ENCODE measurements at places on chromosomes 6 and 20. TPM values are rescaled to one million over a fixed set of nuclear protein-coding genes. Genes with fewer than 3 reads are reported as not detected.

HLA-DPB1 gene
- total RNA-seq = 166 TPM

RGS19 gene
- total RNA-seq = 33.6 TPM

ZC2HC1B gene
- not detected for total RNA-seq

B3GALT4 gene
- total RNA-seq = 11.1 TPM

CASS4 gene
- total RNA-seq = 13.4 TPM

XKR7 gene
- total RNA-seq = under 0.01 TPM

NKAIN4 gene
- not detected for total RNA-seq
